ENCODE measurements at places on chromosomes 13 and 19. TPM values are rescaled to one million over a fixed set of nuclear protein-coding genes. Genes with fewer than 3 reads are reported as not detected.

Gene IL11
- polyA plus RNA-seq = not detected

Gene KLK4
- not detected for polyA plus RNA-seq

- no peak for DNase-seq
Observed at GRCh38 chr13:29532116-29532515, 63.4 kb downstream of the SLC7A1 start.

Gene UBE2L5
- not detected for polyA plus RNA-seq

Gene ERICH6B
- polyA plus RNA-seq = 1.6 TPM

DNA sequence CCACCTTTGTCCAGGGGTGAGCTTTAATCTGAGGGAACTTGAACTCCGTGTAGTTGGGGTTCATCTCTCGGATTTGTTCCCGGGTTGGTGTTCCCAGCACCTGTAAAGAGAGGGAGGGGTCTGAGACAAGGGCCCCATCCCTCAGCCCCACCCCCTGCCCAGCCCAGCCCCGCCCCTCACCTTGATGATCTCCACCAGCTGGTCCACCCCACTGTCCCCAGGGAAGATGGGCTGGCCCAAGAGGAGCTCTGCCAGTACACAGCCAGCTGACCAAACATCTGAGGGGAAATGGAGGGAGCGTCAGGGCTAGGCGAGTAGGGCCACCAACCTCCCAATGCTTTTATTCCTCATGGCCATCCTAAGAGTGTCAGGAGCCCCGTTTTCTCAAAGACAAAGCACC, 9.3 kb downstream of the GSK3A start:
- no peak for DNase-seq

DNA sequence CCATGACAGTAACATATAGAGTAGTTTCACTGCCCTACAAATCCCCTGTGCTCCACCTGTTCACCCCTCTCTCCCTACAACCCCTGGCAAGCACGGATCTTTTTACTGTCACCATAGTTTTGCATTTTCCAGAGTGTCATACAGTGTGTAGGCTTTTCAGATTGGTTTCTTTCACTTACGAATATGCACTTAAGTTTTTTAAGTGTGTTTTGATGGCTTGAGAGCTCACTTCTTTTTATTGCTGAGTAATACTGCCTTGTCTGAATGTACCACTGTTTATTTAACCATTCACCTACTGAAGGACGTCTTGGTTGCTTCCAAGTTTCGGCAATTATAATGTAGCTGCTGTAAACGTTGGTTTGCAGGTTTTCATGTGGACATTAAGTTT, 175.1 kb downstream of the ITGBL1 start:
- no peak for DNase-seq

Gene CLEC4G
- polyA plus RNA-seq = not detected

Gene POGLUT2
- 3.6 TPM for polyA plus RNA-seq

Gene CLEC11A
- polyA plus RNA-seq = not detected

Gene PPAN
- 33.3 TPM for polyA plus RNA-seq

- DNase-seq = no peak
Observed at GRCh38 chr13:28872427-28873176, 52.5 kb downstream of the MTUS2 start.

Gene SAMD4B
- polyA plus RNA-seq = 63.9 TPM

DNA sequence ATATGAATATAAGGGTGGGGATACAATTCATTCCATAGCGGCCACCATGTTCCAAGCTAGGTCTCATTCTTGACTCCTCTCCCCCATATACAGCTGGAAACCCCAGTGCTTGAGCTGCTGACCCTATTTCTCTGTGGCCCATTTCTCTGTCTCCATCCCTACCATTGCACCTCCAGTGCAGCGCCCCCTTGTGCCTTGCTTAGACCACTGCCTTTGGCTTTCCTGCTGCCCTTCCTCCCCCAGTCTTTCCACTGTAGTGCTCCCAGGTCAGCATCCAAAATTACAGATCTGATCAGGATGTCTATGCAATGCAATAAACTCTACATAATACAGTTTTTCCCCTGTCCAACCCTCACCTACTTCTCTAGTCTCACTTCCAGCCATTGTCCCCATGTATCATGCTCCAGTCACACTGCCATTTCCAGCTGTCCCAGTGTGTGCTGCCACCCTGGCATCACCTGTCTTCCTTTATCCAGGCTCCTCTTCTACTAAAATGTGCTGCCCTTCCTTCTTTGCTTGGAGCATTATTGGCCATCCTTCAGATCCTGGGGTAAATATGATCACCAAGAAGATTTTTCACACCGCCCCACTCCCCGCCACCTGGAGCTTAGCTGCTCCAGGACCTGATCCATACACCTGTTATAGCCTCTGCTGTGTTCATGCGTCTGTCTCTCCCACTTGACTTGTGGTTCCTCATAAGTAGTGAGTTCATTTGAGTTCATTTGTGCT, 199.4 kb upstream of the IPO5 start:
- no peak for DNase-seq

GRCh38 chr19:46076951-46077814, 36.4 kb upstream of the IGFL4 start:
- DNase-seq = peak; percentile 77

Gene TEX101
- not detected for polyA plus RNA-seq

- DNase-seq = peak; percentile 26
Observed at GRCh38 chr13:44870456-44870929, 118.8 kb downstream of the NUFIP1 start.

Gene FFAR3
- 1.0 TPM for polyA plus RNA-seq

- peak; percentile 48 for DNase-seq
Observed at GRCh38 chr19:49809160-49809940, 3.7 kb downstream of the FUZ start.

GRCh38 chr19:15299568-15300409, 32.5 kb downstream of the BRD4 start:
- no peak for DNase-seq

- no peak for DNase-seq
Observed at GRCh38 chr19:11094520-11094894, 5.2 kb downstream of the LDLR start.

Gene RHPN2
- 34.2 TPM for polyA plus RNA-seq

Gene ZNF790
- polyA plus RNA-seq = 1.1 TPM

DNA sequence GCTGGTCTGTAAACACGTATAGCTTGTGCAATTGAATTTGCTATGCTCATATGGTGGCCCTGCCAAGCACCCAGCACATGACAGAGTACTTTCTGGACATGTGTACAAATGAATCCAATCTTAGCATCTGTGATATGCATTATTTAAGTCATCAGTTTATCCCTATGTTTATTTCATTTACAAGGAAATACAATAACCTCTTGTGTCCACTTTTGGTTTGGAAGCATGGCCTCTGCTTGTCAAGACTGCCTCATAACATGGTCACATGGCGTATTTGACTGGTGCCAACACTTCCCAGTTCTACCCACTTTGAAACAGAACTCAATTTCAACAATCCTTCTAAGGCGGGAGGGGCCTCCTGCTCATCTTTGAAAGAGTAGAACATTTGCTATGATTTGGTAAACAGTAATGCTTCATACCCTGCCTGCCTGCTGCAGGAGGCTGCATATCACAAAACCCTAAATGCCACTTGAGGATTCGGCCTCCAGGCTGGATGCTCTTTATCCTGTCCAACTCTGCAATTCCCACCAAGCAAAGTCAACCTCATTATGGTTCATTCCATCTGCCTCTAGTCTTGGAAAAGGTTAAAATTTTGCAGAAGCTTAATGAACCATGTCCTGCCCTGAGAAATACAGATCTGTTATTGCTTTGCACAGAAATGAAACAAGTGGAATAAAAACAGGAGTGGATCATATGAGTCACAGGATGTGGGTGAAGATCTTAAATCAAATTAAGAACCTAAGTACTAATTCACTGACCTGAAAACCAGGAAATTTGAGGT, 151.3 kb downstream of the CYSLTR2 start:
- DNase-seq = no peak

DNA sequence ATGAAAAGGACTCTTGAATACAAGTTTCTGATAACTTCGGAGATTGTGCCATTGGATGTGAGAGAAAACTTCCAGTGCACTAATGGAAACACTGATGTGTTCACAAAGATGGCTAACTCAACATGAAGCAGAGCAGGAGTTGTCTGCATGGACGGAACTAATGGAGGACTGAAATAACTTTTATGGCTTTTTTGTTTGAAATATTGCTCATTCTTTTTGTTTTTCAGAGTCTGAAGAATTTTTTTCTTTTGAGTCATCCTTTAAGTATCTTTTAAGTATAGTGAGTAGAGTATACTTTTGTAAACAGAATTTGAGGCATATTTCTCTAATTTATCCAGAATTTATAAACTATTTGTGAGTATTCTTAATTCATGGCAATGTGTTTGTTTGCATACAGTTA, 25.7 kb downstream of the CRYL1 start:
- no peak for DNase-seq

Gene TMEM272
- polyA plus RNA-seq = 0.27 TPM

Gene ZNF224
- 27.3 TPM for polyA plus RNA-seq

Gene FGF22
- polyA plus RNA-seq = not detected

- DNase-seq = no peak
Observed at GRCh38 chr13:53759016-53759415, 730.4 kb downstream of the OLFM4 start.

Gene FPR1
- polyA plus RNA-seq = 1.6 TPM

- DNase-seq = peak; percentile 14
Observed at GRCh38 chr19:32336259-32337083, 8.9 kb upstream of the ZNF507 start.

DNA sequence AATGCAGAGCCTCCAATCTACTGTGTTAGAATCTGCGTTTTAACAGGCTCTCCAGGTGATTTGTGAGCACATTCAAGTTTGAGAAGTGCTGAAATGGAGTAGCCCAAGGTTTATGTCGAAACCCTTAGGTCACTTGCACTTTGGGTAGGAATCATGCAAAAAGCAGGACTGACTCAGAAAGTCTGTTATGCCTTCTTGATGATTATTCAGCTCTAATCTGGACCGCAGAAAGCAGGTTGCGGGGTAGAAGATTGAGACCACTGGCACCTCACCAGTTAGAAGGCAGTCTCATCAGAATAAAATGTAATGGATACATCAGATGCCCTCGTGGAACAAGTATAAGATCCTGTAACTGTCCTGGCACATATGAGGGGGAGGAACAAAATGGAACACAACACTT, 326.3 kb downstream of the DCLK1 start:
- no peak for DNase-seq

Gene NDUFA13
- polyA plus RNA-seq = 203 TPM

Gene CILP2
- not detected for polyA plus RNA-seq

DNA sequence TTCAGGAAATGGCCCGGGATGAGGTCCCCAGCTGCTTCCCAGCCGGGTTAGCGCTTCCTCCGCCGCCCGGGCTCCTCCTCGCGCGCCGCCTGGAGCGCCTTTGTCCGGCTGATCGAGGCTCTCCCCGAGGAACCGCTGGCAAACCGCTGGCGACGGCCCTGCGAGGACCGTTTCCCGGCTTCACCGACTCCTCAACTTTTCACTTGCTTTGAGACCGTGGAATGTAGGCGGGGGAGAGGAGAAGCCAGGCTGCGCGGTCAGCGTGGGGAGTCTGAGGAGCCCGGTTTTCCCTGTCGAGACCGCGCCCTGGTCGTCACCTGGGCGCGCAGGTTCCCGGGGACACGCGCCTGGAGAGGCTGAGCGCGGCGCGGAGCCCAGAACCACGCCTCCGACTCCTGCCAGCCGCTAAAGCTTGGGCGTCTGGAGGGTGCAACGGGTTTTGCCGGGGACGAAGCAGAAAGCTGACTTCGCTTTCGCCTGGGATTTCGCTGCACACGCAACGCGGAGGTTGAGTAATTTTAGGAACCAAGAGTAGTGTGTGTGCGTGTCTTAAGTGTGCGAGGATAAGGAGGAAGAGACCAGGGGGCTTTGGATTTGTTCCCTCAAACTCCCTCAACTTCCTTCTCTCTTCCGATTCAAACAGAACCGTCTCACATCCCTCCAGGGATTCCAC, 7.3 kb upstream of the DGKH start:
- peak; percentile 84 for DNase-seq

GRCh38 chr13:25649001-25649633, 277.3 kb downstream of the ATP8A2 start:
- DNase-seq = no peak

- DNase-seq = no peak
Observed at GRCh38 chr13:112839356-112840105, 129.5 kb upstream of the MCF2L start.

- DNase-seq = no peak
Observed at GRCh38 chr13:110326263-110326904, 19.3 kb downstream of the COL4A2 start.

Gene A1BG
- polyA plus RNA-seq = 0.64 TPM

Gene FFAR2
- 0.67 TPM for polyA plus RNA-seq

- DNase-seq = no peak
Observed at GRCh38 chr19:39433480-39434079, 2.2 kb downstream of the RPS16 start.

Gene RUBCNL
- 6.2 TPM for polyA plus RNA-seq

DNA sequence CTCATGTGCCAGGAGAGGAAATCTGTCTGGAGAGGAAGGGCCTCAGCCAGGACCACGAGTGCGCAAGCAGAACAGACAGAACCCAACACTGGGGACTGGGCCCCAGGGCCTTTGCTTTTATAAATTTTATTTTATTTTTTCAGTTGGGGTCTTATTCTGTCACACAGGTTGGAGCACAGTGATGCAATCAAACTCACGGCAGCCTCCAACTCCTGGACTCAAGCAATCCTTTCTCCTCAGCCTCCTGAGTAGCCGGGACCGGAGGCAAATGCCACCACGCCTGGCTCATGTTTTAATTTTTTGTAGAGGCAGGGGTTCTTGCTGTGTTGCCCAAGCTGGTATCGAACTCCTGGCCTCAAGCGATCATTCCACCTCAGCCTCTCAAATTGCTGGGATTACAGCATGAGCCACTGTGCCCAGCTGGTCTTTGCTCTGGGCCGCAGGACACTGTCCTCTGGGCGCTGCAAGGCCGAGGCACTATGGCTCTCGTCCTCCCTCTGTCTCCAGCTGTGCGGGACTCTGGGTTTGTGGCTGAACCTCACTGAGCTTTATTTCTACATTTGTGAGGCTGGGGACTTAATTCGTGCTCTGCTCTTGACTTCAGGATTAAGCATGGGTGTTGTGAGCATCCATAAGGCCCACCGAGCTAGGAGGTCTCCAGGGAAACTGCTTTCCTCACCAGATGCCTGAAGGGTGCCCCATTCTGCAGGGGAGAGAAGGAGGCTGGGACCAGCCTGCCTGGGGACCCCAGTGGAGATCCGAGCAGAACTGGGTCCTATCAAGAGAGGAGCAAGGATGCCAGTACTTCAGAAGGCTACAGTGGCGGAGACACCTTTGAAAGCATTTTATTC, 144.2 kb upstream of the VSTM2B start:
- no peak for DNase-seq

GRCh38 chr13:49098198-49098597, 121.9 kb upstream of the MLNR start:
- peak; percentile 72 for DNase-seq

- DNase-seq = no peak
Observed at GRCh38 chr13:92991692-92992091, 234.9 kb upstream of the GPC6 start.
